ENCODE measurements at places on chromosomes 5 and 9.

DNA sequence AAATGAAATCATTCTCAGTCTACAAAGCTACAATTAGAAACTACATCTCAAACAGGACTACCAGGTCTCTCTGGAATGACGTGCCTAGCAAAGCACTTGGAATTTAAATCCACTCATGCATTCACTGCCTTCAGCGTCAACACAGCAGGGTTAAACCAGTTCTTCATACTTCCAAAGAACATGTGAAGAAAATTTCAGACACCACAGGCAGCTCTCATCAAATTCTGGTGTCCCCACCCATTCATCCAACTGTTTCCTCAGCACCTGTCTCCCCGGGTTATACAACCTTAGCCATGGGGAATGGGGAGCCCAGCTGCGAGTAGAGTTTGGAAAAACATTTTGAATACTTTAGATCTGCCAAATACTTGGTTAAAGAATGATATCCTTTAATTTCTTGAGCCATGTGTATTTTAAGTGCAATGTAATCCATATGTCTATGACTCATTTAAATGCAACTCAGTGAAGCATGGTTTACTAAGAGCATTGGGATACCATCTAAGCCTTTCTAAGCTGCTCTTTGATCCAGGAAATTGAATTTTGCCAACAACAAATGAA lies 17.5 kb downstream of the ADAM19 start:
- DNase-seq = no peak

DNA sequence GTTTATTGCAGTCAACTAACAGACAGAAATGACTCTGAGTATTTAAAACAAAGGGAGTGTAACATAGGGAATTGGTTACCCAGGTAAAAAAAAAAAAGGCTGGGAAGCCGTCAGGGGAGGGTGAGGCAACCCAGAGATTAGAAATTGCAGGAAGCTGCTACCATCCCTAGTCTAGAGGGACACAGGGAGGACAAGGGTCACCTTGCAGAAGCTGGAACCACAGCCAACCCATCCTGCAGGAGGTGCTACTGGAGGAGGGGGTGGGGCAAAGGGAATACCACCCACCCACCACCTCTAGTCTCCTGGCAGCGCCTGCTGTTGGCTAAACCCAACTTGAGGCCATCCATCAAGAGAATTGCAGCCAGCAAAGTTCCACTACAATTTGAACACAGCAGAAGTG lies 6.5 kb downstream of the CAST start:
- DNase-seq = no peak

DNA sequence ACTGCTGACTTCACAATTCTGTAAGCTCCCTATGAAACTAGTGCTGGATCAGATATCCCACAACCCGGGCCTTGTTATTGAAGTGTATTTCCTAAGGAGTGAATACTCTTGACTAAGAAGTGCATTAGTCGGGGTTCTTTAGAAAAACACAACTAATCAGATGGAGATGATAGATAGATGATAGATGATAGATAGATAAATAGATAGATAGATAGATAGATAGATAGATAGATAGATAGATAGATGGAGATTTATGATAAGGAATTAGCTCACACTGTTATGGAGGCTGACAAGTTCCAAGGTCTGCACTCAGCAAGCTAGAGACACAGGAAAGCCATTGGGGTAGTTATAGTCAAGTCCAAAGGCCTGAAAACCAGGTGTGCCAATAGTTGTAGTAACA lies 214.6 kb upstream of the COX7C start:
- DNase-seq = no peak

DNA sequence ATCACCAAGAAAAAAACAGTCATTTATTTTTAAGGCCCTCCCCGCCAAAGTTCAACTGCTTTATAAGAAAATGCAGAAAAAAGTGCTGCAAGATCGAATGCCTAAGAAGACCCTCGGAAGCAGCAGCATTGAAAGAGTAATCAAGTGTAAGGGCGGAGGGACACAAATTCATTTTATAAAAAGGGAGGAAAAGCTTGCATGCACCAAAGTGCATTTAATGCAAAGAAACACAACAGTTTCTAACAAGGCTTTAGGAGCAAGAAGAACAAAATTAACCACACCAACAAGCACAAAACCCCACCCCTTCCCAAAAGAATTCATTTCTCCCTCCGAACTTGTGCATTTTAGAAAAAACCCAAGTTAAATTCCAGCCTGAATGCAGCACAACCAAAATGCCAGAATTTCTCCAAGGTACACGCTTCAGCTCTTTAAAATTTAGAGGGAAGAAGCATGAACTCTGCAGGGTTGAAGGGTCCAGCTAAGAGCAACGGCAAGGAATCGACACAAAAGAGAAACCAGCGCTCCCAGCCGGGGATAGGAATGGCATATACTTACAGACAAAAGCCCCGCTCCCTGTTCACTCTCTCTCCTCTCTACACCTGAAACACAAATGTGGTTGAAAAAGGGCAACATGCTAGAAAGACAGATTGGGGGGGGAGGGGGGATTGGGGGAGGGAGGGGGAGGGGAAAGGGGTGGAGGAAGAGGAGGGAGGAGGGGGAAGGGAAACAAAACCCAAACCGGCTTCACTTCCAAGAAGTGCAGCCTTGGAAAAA lies at the start of gene NREP:
NREP (minus strand) TSS at position 614 of the 774 bp plus-strand sequence. CDS start 1,422 bp downstream, outside the sequence.
- DNase-seq = peak; percentile 24

GRCh38 chr5:91141642-91142041 lies 241.5 kb downstream of the ARRDC3 start:
- DNase-seq = no peak

- peak; percentile 38 for DNase-seq
Observed at GRCh38 chr9:706606-707459, 134.7 kb upstream of the DMRT1 start.

DNA sequence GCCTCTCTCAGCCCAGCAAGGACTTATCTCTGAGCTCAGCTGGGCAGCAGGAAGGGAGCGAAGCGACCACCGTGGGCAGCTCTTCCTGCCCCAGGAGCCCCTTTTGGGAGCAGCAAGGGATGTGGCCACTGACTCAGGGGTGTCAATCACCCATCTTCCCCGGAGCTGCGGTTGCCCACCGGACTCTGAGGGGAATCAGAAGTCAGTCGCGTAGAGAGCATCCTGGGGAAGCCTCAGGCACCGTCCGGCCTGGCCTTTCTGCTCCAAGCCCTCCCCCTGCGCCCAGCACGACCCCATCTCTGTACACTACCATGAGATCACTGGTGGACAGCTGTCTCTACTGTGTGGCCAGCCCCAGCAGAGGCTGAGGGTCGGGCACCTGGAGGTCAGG lies 24.6 kb downstream of the GFI1B start:
- no peak for DNase-seq

GRCh38 chr5:108339220-108339619 lies 42.7 kb downstream of the FBXL17 start:
- no peak for DNase-seq

DNA sequence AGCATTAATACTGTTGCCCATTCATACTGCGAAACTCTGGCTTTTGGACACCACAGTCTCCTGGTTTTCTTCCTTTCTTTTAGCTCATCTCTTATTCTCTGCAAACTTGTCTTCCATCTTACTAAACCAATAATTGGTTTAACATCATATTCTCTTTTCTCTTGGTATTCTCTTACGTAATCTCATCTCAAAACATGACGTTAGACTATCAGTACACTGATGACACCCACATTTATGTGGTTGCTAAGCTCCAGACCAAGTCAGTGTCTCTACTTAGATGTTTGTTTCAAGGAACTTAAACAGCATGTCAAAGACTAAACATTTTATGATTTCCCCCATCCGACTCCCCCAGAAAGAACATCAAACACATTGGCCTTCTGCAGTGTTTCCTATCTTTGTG lies 2.1 kb downstream of the PRRC1 start:
- no peak for DNase-seq

GRCh38 chr5:26482076-26482809 lies 556.1 kb downstream of the CDH9 start:
- DNase-seq = no peak

GRCh38 chr5:123605822-123606221 lies 93.8 kb downstream of the CSNK1G3 start:
- DNase-seq = no peak

- no peak for DNase-seq
Observed at GRCh38 chr9:37364751-37365360, 57.6 kb upstream of the GRHPR start.

DNA sequence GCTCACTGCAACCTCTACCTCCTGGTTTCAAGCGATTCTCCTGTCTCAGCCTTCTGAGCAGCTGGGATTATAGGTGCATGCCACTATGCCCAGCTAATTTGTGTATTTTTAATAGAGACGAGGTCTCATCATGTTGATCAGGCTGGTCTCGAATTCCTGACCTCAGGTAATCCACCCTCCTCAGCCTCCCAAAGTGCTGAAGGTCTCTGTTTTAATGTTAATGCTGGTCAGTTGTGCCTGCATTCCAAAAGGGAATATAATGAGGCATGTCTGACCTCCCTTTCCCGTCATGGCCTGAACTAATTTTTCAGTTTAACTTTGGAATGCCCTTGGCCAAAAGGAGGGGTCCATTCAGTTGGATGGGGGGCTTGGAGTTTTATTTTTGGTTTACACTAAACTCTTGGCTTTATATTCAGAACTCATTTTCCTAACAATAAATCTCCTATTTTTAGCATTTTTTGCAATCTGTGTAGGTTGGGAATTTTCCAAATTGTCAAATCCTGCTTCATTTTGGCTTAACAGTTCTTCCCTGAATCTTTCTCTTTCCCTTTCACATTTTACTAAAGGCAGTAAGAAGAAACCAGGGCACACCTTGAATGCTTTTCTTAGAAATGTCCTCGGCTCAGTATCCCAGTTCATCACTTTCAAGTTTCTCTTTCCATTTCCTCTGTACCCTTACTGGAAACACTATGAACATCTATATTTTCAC lies 1175.5 kb downstream of the MAT2B start:
- no peak for DNase-seq

GRCh38 chr5:149938791-149939358 lies 5.7 kb downstream of the PDE6A start:
- peak; percentile 84 for DNase-seq

DNA sequence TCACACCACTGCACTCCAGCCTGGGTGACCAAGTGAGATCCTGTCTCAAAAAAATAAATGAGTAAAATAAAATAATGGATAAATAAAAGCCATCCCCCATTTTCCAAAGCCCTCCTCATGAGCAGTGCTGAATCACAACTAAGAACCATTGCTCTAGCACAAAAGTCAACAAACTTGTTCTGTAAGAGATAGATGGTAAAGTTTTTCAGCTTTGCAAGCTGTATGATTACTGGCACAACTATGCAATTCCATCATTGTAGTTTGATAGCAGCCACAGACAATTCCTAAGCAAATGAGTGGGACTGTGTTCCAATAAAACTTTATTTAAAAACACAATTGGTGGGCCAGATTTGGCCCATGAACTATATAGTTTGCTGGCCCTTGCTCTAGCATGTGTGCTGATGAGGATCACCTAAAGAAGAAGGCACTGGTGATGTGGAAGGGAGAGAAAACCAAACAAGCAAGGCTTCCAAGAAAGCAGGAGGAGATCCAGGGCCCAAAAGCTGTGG lies 64.6 kb downstream of the NEURL1B start:
- no peak for DNase-seq

DNA sequence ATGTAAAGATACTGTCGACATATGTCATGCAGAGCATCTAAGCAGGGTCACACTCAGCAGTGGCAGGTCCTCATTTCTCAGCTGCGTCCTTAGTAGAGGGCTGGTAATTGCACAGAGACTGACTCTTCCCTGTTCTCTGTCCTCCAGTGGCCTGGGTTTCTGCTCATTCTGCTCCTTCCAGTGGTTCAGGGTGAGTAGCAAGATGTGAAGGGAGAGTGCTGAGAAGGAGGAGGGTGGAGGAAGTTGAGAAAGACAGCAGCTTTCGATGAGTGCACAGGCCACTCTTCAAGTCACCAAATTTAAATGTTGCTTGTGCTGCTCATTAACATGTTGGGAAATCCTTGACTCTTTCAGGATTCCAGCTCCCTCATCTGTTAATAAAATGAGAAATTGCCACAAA lies 203.9 kb downstream of the FBXL7 start:
- no peak for DNase-seq

DNA sequence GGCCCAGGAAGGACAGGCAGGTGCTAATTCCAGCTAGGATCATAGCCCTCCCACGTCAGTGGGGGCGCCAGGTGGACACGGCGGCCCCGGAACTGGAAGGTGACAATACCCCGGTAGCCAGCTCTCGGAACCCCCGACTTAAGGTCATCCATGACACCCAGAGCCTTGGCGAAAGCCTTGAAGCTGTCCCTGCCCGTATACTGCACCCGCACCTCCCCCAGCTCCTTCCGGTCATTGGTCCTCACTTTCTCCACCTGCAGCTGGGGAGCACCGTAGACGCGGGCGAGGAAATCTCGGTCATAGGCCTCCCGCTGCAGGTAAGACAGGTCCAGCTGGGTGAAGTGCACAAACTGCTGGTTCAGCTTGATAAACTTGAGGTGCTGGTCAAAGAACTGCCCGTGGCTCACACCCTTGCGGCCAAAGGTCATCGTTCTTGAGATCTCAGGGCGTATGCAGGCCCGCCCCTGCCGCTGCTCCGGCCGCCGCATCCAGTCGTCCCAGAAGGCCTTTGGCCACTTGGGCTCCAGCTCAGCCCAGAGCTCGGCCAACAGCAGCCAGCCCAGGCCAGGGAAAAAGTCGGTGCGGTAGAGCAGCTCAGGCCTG lies 10.9 kb downstream of the MGAT1 start:
- no peak for DNase-seq

DNA sequence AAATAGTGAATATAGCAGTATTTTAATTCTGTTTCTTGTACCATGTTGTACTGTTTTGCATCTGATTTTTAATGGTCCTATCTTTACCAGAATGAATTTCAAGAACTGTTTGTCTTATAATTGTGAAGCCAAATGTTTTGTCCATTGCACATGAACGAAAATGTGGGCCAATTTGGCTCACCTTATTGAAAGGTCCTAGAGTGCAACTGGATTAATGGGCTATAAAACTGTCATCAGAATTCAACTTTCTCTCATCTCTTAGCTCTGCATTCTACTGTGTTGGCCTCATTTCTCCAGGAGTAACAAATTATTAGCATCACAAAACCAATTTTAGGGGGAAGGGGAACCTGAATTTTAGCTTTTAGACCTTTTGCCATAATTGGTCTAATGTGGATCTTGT lies 179.4 kb upstream of the NUDT12 start:
- no peak for DNase-seq

DNA sequence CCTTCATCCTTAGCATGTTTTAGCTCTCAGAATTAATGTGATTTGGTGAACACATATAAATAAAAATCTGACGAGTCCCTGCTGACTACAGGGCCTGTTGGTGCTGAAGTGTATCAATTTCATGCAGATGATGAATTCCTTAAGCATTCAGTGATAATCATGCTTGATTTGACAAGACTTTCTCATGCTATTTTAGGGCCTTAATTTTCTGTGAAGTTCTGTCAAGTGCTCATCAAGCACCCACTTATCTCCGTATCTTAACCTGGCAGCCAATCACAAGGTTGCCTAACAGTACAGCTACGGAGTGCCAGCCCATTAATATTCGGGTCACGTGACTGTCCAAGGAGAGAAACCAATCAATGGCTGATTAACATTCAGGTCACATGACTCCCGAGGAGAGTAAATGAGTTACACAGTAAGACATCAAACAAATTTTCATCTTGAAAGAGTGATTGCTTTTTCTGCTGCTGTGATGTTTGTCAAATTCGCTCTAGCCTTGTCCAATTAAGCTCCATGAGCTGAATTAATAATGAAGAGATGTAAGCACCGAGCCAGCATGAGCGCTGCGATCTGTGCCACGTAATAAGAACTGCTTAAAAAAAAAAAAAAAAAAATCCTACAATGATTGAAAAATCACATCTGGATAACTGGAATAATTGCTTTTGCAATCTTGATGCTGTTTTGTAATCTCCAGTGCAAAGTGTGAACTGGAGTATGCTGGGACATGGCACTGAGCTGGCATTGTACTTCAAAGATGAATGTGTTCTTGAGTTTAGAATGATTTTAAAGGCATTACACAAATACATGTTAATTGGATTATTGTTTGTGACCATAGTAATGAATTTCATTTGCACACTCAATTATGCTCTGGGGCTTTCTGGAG lies 104.3 kb upstream of the SPATA31D4 start:
- DNase-seq = no peak
